AG08396 (cell line): ENCODE measurements at places on chromosomes 2 and 18.

DNA sequence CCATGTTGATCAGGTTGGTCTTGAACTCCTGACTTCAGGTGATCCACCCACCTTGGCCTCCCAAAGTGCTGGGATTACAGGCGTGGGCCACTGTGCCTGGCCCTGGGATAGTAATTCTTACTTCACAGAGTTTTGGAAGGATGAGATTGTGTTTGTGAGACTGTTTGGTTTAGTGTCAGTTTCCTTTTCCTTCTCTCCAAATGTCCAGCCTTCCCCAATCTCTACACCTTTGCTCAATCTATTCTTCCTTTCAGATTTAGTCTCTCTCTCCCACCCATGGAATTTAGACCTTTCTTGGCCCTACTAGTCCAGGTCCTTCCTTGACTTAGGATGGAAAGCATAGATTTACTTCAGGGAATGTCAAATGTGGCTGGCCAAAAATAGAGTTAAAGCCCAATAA lies 12.2 kb upstream of the IL1A start:
- DNase-seq: no peak

- no peak for DNase-seq
Measured at GRCh38 chr18:8721094-8721669, 15.8 kb downstream of the MTCL1 start.

DNA sequence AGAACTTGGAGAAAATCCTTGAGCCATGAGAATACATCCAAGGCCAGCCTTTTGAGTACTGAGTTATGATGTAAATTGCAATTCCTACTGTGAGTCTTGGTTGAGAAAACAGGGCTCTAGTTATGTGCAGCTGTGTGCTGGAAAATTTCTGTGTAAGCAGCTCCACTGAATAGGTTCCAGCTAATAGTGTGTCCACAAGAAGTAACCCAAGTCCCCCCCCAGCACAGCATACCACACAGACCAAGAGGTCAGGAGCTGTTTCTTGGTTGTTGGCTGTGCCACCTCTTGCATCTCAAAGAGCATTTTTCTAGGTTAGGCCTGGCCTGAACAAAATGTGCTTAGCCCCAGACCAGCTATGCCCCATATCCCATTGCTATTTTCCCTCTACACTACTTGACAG lies 36.8 kb upstream of the APCDD1 start:
- DNase-seq: peak; percentile 40

GRCh38 chr2:232464544-232464885 lies 8.6 kb downstream of the ALPI start:
- no peak for DNase-seq

DNA sequence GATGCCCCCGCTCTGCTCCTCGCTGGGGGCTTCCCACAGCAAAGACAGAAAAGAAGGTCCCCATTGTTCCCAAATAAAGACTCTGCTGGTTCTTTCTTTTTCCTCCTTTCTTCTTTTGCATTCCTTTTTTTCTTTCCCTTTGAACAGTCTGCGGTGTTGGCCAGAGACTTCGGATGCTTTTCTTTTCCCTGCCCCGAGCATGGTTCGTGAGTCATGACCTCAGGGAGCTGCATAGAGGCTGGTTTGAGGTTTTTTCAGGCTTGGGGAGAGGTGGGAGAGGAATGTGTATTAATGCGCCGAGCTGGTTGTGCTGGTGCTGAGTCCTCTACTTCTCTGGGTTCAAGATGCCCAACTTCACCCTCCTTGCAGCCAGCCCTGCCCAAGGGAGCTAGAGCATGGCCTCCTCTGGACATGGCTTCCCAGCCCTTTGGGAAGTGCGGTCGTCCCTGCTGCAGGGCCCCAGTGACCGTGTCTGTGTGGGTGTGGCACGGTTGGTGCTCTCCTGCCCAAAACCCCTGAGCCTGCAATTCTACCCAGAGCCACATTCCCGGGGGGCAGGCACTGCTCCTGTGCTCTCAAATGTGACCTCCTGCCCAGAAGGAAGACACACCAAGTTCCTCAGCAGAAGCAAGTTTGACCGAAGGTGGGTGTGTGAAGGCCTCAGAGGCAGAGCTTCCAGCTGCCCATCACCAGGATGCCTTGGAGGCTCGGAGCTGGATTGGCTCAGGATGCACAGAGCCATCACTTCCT lies 9.0 kb upstream of the ARHGEF4 start:
- DNase-seq: no peak

- DNase-seq: no peak
Measured at GRCh38 chr2:146506851-146507250, 1338.0 kb upstream of the ACVR2A start.

DNA sequence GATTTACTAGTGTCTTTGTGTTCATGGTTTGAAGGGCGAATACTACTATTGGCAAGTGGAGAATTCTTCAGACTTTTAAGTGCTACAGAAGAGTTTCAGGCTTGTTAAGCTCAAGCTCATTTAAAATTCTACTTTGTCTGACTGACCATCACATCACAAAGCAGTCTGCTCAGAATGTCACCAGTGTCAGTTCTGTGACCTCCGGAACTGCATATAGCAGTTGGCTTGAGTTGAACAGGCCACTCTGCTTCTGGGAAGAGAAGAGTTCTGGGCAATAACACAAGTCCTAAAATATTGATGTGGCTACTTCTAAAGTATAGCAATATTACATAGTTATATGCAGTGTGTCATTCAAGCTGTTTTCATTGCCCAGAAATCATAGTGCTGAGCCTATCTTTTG lies 245.0 kb upstream of the BOD1L2 start:
- no peak for DNase-seq

GRCh38 chr2:73295751-73296400 lies 2.5 kb upstream of the EGR4 start:
- no peak for DNase-seq

- no peak for DNase-seq
Measured at GRCh38 chr2:135052997-135053474, 944 bp downstream of the RAB3GAP1 start.

GRCh38 chr2:214577769-214578168 lies 166.9 kb downstream of the VWC2L start:
- DNase-seq: no peak
